Activated CD4-positive, alpha-beta T cell treated with anti-CD3 and anti-CD28 coated beads for 24 hours (primary cell): ENCODE measurements at places on chromosomes 16 and 17.

DNA sequence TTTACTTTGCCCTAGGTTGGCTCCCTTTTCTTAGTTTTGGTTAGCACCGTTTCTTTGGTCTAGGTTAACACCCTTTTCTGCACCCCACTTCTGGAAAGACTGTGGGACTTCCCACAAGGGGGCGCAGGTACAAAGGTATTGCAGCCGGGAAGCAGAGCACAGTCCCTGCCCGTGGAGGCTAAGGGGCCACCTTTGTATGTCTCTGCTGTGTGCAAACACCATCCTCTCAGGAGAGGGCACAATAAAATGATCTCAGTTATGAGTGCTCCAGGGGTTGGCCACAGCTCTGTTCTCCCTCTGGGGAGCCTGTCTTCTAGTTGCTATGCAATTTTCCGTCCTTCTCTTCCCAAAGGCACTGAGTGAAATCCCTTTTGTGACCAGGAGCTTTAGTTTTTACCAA is 28.4 kb upstream of the TMC5 start:
- peak; percentile 53 for DNase-seq

DNA sequence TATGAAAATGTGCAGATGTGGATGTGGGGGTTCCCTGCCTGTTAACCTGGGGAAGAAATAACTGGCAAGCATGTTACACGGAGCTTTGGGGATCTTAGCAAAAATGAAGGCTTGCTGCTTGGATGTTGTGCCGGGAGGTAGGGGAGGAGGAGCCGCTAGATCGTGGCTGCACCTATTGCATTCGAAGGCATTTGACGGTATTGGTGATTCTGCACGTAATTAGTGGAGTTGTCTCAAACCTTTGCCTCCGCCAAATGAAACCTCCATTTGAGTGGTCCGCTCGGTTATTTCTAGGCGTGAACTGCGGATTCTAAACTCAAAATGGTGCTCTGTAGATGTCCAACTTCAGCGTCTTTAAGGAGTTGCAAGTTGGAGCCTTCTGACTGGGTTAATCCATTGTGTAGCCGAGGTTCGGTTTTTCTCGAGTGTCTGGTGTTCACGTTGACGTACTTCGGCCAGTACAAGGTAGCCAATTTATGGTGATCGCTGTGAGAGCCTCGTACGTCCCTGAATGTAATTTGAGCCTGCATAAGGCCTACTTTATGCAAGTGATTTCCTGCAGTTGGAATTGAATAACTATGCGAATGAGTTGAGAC is 1.5 kb downstream of the TNRC6C start:
- no peak for DNase-seq

GRCh38 chr17:50768346-50768761 is 1.0 kb upstream of the ANKRD40CL start:
- no peak for DNase-seq

DNA sequence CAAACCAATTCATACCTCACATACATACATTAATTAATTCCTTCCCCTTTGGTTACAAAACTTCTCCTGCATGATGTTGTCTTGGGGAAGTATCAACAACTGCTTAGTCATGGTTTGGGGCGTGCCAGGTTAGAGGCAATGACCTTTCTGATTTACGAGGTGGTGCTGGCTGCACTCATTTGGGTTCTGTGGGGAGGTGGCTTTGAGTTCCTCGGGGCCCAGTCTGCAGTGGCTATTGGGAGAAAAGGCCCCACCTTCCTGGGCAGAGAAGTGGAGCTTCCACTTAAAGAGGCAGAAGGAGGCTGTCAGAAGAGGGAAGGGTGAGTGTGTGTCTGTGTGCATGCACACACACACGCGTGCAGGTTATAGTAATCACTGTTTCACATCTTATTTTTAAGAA is 10.2 kb upstream of the ETV4 start:
- DNase-seq, result no peak

DNA sequence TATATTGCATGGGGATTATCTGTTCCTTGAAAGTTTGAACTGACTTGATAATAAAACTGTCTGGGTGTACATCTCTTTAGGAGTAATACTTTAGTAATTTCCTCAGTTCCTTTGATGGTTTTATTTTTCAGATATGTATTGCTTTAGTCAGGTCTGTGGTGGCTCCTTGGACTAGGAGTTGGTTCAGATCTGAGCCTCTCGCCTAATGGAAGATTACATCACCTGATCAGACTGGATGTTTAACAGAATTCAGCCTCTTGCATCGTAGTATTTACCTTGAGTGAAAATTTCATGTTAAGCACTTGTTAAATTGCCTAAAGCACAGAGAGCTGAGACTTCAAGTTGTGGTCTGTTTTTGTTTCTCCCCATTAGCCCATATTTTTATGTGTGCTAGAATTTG is 267.3 kb downstream of the MAP2K4 start:
- DNase-seq, result no peak

- DNase-seq, result no peak
These were observed 8.4 kb upstream of the SHCBP1 start for GRCh38 chr16:46629331-46630219.

DNA sequence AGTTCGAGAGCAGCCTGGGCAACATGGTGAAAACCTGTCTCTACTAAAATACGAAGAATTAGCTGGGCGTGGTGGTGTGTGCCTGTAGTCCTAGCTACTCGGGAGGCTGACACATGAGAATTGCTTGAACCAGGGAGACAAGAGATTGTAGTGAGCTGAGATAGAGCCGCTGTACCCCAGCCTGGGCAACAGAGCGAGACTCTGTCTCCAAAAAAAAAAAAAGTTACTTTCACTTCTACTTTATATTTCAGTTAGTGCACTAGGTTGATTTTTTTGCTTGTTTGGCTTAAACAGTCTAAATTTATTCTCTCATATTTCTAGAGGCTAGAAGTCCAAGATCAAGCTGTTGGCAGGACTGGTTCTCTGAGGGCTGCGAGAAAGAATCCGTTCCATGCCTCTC is 13.4 kb downstream of the CCDC102A start:
- DNase-seq, result no peak

DNA sequence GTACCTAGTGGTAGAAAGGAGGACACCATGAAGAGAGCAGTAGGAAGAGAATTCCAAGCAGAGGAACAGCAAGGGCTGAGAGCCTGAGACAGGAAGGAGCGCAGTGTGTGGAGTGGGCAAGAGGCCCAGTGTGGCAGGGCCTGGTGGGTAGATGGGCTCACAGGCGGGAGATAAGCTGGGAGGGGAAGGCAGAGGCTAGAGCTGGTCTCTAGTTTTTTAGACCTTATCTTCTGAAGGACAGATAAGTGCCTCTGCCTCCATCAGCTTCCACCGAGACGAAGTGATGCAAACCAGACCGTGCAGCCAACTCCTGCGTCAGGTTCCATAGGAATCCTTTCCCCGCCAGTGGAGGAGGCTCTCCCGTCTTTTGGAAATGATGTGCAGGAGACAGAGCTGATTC is 33.6 kb downstream of the CDH1 start:
- DNase-seq, result no peak

DNA sequence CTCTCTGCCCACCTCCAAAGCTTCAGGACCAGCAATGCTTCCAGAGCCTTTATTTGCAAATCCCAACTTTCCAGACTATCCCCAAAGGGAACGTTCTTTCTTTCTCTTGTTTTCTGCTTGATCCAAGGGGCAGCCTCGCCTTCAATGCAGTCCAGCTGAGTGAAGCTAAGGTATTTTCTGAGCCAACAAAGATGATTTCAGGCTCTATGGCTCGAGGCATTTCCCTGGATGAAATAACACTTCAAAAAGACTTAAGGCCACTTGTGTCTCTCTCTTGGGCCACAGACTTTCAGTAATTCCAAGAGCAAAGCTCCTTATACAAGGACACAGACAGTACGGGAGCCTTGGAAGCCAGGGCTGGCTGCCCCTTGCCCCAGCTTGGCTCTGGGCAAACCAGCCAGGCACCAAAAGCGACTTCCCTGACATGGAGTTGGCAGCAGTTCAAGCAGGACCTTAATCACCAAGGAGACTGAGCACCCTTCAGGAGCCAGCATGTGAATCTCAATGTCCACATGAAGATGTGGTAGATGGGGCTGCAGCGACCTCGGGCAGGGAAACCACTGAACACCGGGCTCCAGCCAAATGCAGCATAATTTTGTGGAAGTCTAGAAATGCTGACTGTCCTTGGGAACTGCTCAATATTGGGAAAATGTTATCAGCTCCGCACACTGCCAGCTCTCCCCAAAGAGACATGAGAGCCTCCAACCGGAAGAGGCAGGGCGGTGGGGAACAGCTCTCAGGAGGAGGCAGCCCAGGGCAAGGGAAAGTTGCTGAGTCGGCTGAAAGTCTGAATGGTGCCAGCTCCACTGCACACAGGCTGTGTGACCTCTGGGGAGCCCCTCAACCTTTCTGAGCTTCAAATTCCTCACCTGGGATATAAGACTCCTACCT is 39.0 kb downstream of the TK2 start:
- no peak for DNase-seq

DNA sequence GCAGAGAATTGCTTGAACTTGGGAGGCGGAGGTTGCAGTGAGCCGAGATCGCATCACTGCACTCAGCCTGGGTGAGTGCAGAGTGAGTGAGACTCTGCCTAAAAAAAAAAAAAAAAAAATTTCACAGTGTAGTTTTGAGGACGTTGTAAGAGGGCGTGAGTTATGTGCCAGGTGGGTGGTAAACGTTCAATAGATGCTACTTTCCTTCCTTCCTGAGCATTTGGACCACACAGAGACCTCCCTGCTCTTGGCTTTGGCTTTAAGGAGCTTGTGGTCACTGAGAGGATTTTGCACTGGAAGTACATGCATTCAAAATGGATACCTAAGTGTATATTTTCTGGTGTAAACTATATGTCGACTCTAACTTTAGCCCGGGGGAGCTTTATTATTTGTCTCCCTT is 30.5 kb downstream of the SOST start:
- no peak for DNase-seq

- DNase-seq, result no peak
These were observed 50.7 kb upstream of the RPL38 start for GRCh38 chr17:74152591-74153455.

- DNase-seq, result no peak
These were observed 73.8 kb downstream of the TMEM114 start for GRCh38 chr16:8516471-8516870.

DNA sequence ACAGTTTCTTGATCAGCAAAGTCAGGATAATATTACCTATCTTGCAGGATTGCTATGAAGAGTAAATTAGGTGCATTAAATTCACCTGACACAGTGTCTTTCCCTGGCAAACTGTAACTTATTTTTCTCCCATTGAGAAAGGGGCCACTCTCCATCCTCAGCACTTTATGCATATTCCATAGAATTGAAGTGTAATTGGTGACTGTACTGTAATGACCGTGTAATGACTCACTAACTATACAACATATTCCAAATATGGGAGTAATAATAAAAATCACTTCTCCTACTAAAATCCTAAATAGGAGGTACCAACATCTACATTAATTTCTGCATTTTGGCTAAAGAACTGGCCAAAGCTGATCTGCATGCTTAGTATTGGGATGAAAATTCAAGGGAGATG is 141.9 kb upstream of the NOG start:
- no peak for DNase-seq

- DNase-seq, result no peak
These were observed 93.0 kb downstream of the CDYL2 start for GRCh38 chr16:80711406-80711805.

DNA sequence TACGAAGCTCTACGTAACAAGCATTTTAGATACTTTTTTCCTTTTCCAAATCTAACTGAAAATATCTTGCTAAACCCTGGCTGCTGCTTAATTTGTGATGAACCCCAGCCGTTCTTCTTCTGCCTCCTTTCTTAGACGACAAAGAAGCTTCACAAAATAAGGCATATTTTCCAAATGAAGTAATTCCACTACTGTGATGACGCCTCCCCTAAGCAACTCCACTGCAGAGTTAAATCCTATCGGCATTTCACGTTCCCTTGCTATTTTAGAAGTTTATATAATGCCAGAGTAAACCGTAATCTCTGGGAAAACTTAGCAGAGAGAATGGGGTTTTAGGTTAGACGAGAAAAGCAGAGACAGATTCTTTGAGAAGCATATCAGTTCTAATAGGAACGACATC is 683.1 kb upstream of the SALL1 start:
- DNase-seq, result no peak

GRCh38 chr17:82957469-82957795 is 117.6 kb upstream of the ZNF750 start:
- DNase-seq, result no peak

GRCh38 chr16:9248162-9248561 is 156.7 kb downstream of the HAPSTR1 start:
- no peak for DNase-seq

DNA sequence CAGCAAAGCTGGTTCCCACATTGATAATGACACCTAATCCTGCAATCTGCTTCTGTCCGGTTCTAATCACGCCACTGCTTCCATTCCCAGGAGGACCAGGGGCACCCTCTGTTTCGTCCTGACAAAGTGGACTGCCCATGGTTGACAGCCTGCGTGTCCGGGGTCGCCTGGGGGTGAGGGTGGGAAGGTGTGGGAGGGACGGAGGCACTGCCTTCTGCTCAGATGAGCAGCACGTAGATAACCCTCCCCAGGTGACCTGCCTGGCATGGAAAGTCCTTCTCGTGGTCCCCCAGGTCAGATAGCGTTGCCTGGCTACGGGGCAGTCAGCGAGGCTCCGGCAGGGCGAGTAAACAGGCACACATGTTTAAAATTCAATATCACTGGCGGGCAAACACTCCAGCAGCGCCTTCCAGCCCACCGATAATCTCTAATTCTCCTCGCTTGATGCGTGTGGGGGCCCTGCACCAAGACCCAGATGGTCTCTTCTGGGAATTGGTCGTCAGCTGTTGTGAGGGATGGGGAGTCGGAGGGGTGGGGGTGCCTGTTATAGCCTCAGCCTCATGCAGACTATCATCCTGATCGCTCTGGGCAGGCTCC is 132.2 kb downstream of the RAP1GAP2 start:
- no peak for DNase-seq

DNA sequence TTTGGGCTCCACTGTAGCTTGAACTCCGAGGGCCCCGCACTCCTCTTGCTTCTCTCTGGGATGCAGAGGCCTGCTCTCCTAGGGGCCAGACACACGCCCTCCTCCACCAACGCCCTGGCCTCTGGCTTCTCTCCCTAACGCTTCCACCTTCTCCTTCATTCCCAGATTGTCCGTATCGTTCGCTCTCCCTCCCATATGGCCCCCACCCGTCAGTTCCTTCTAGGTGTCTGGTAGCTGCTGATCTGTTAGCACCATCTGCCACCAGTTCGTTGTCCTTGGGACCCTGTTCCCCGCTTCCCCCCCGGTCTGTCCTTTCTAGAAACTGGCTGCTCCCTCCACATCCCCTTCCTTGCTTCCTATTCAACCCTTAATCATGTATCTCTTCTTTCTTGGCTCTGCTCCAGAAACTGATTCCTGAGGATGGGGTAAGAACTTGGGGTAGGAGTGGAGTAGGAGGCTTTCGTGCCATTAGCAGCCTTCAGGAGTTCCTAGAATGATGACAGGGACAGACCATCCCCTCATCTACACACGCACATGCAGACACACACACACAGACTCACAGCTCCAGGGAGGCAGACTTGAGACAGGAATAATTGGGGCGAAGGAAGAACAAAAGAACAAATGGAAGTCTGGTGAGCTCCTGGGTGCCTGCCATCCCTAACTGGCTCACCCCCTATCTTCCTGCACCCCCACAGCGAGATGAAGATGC is 4.3 kb downstream of the ATP1B2 start:
- DNase-seq, result no peak

GRCh38 chr16:66937725-66938337 is 2.5 kb downstream of the CES2 start:
- DNase-seq, result no peak
